B cell (primary cell): ENCODE measurements at places on chromosomes 2 and 18. TPM values are rescaled to one million over a fixed set of nuclear protein-coding genes. Genes with fewer than 3 reads are reported as not detected.

- no peak overlapping the region for H3K4me3 ChIP-seq
- no peak overlapping the region for H3K27ac ChIP-seq
- H3K36me3 ChIP-seq: no peaks in the 10 kb centered on the region
- DNase-seq: no peak
- no peaks in the 10 kb centered on the region for H3K4me1 ChIP-seq
- H3K27me3 ChIP-seq: no peaks in the 10 kb centered on the region
Measured at GRCh38 chr2:67880291-67880761, 182.5 kb downstream of the C1D start.

DNA sequence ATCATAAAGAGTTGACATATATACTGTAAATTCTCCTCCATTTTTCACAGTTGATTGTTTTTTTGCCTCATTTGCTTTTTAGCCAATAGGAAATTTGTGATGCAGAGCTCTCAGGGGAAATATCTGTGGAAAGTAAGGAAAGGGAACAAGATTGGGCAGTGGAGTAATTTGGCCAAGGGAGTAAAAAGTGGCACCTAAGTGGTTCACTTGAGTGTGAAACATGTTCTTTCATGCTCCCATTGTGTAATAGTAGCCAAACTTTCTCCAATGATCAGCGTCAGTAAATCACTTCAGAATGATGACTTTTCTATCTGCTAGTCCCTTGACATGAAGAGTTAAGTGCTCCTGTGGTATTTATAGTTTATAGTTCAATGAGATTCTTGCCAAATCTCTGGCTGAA, 141.9 kb upstream of the KCNJ3 start:
- H3K36me3 ChIP-seq: no peaks in the 10 kb centered on the region
- H3K27ac ChIP-seq: no peak overlapping the region
- DNase-seq: no peak
- no peaks in the 10 kb centered on the region for H3K4me1 ChIP-seq
- H3K27me3 ChIP-seq: no peaks in the 10 kb centered on the region

DNA sequence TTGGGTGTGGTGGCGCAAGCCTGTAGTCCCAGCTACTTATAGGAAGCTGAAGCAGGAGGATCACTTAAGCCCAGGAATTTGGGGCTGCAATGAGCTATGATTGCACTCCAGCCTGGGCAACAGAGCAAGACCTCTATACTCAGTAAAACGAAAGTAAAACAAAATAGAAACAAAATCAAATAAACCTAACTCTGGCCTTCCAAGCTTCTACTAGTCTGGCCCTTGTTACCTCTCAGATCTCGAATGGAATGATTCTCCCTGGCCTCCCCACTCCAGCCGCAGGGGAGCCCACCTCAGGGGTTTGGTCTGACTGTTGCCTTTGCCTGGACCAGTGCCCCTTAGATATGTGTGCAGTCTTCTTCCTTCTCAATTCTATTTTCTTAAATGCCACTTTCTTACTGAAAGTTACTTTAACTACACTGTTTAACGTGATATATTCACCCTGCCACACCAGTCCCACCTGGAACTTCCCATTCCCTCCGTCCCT, 160.0 kb upstream of the GCFC2 start:
- DNase-seq: no peak
- no peaks in the 10 kb centered on the region for H3K27me3 ChIP-seq
- H3K4me3 ChIP-seq: no peak overlapping the region
- no peaks in the 10 kb centered on the region for H3K36me3 ChIP-seq
- no peaks in the 10 kb centered on the region for H3K4me1 ChIP-seq
- no peak overlapping the region for H3K27ac ChIP-seq

GRCh38 chr2:224545884-224546644, 39.1 kb downstream of the CUL3 start:
- H3K36me3 ChIP-seq: no peaks in the 10 kb centered on the region
- no peak overlapping the region for H3K27ac ChIP-seq

- no peak for DNase-seq
- H3K4me3 ChIP-seq: no peak overlapping the region
- H3K4me1 ChIP-seq: no peaks in the 10 kb centered on the region
- H3K27ac ChIP-seq: no peak overlapping the region
- H3K27me3 ChIP-seq: no peaks in the 10 kb centered on the region
Measured at GRCh38 chr2:80437959-80438358, 133.4 kb upstream of the LRRTM1 start.

DNA sequence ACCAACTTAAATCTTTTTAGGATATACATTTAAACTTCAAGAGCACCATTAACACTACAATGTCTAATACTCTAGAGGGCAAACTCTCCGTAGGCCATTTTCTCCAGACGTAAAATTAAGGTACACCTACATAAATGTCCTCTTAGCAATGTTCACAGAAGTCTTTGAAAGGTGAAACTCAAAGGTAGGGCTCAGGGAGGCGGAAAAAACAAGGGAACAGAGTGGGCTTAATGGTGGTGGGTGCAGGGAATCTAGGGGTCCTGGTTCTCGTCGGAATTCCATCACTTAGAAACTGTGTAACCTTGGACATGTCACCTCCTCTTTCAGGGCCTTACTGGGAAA, 668 bp downstream of the NFU1 start:
- peak overlapping the region; percentile 91 for H3K27ac ChIP-seq
- H3K36me3 ChIP-seq: no peaks in the 10 kb centered on the region

GRCh38 chr18:76771192-76771799, 51.1 kb upstream of the ZNF236 start:
- no peak overlapping the region for H3K27ac ChIP-seq
- H3K4me3 ChIP-seq: no peak overlapping the region
- H3K4me1 ChIP-seq: no peaks in the 10 kb centered on the region
- H3K27me3 ChIP-seq: no peaks in the 10 kb centered on the region

GRCh38 chr2:150332383-150332782, 155.1 kb downstream of the RND3 start:
- no peak for DNase-seq
- no peak overlapping the region for H3K4me3 ChIP-seq
- H3K4me1 ChIP-seq: no peaks in the 10 kb centered on the region
- H3K27me3 ChIP-seq: no peaks in the 10 kb centered on the region
- no peak overlapping the region for H3K27ac ChIP-seq
- H3K36me3 ChIP-seq: no peaks in the 10 kb centered on the region

- H3K27me3 ChIP-seq: no peaks in the 10 kb centered on the region
- no peak overlapping the region for H3K4me3 ChIP-seq
- peaks cover 2% of the 10 kb centered on the region for H3K36me3 ChIP-seq
- no peak overlapping the region for H3K27ac ChIP-seq
- no peaks in the 10 kb centered on the region for H3K4me1 ChIP-seq
- DNase-seq: no peak
Measured at GRCh38 chr2:74223941-74224770, 25.7 kb downstream of the MTHFD2 start.

- no peaks in the 10 kb centered on the region for H3K4me1 ChIP-seq
- no peaks in the 10 kb centered on the region for H3K36me3 ChIP-seq
- H3K27ac ChIP-seq: no peak overlapping the region
- no peak overlapping the region for H3K4me3 ChIP-seq
- DNase-seq: no peak
Measured at GRCh38 chr2:13515254-13515653, 798.5 kb downstream of the TRIB2 start.

GRCh38 chr2:174048243-174048642, 83.1 kb upstream of the SP3 start:
- H3K4me1 ChIP-seq: no peaks in the 10 kb centered on the region
- H3K27ac ChIP-seq: no peak overlapping the region
- no peaks in the 10 kb centered on the region for H3K27me3 ChIP-seq
- H3K36me3 ChIP-seq: no peaks in the 10 kb centered on the region

- DNase-seq: no peak
- H3K36me3 ChIP-seq: no peaks in the 10 kb centered on the region
- H3K4me1 ChIP-seq: no peaks in the 10 kb centered on the region
- no peak overlapping the region for H3K27ac ChIP-seq
- no peak overlapping the region for H3K4me3 ChIP-seq
- no peaks in the 10 kb centered on the region for H3K27me3 ChIP-seq
Measured at GRCh38 chr2:168992026-168992425, 39.1 kb downstream of the ABCB11 start.

- no peak overlapping the region for H3K4me3 ChIP-seq
- DNase-seq: no peak
- no peaks in the 10 kb centered on the region for H3K27me3 ChIP-seq
- no peak overlapping the region for H3K27ac ChIP-seq
- H3K4me1 ChIP-seq: peaks cover 48% of the 10 kb centered on the region
Measured at GRCh38 chr2:30341500-30342267, 105.4 kb upstream of the LCLAT1 start.

- H3K4me3 ChIP-seq: no peak overlapping the region
- no peaks in the 10 kb centered on the region for H3K36me3 ChIP-seq
- DNase-seq: no peak
- no peak overlapping the region for H3K27ac ChIP-seq
- H3K4me1 ChIP-seq: no peaks in the 10 kb centered on the region
- no peaks in the 10 kb centered on the region for H3K27me3 ChIP-seq
Measured at GRCh38 chr2:7609556-7609955, 692.3 kb downstream of the RNF144A start.

Gene VAMP8
- 73.1 and 73.8 TPM in 2 replicates for total RNA-seq

Gene GAREM1
- not detected in 2 replicates for total RNA-seq

Gene NMUR1
- total RNA-seq: 0.10 TPM in 1 of 2 replicates, not detected in the other

Gene EML6
- 47.2 and 53.7 TPM in 2 replicates for total RNA-seq

Gene TCF23
- total RNA-seq: 0.10 TPM in 1 of 2 replicates, not detected in the other

Gene NBAS
- total RNA-seq: 37.3 and 37.7 TPM in 2 replicates
